ENCODE measurements at places on chromosomes 2 and 18.

DNA sequence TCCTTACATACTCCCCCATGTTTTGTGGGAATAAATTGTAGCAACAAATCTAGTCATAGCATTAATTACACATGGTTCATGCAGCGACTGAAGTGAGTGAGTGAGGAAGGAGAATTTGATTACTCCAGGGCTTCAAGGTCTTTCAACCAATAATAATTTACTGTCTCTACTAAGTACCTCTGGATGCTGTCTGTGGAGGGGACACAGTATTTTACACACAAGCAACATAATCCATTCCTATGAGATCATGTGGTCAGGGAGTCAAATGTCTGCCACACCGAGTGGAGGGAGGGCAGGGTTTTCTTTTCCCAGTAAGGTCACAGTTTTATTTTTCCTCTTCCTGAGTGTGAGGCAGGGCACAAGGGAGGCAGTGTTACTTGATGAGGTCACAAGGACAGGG is 334.7 kb upstream of the CELF4 start:
- DNase-seq, result no peak

DNA sequence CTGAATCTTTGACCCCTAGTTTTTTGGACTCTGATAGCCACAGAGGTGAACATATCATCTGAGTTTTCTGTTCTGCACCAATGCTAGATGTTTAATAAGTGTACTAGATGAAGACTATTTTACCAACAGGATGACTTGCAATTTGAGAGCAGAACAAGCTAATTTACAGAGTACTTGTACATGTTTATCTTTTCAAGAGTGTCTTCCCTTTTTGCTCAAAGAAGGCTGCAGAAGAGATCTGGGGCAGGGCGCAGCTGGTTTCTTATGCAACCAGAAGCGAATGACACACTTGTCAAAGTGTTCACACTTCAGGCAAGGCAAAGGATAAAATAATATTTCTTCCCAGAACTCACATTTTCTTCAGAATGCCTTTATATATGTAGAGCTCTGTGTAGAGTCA is 86.0 kb downstream of the VWA3B start:
- DNase-seq, result no peak

- DNase-seq, result no peak
Measured at GRCh38 chr18:7358989-7359726, 128.3 kb downstream of the LRRC30 start.

DNA sequence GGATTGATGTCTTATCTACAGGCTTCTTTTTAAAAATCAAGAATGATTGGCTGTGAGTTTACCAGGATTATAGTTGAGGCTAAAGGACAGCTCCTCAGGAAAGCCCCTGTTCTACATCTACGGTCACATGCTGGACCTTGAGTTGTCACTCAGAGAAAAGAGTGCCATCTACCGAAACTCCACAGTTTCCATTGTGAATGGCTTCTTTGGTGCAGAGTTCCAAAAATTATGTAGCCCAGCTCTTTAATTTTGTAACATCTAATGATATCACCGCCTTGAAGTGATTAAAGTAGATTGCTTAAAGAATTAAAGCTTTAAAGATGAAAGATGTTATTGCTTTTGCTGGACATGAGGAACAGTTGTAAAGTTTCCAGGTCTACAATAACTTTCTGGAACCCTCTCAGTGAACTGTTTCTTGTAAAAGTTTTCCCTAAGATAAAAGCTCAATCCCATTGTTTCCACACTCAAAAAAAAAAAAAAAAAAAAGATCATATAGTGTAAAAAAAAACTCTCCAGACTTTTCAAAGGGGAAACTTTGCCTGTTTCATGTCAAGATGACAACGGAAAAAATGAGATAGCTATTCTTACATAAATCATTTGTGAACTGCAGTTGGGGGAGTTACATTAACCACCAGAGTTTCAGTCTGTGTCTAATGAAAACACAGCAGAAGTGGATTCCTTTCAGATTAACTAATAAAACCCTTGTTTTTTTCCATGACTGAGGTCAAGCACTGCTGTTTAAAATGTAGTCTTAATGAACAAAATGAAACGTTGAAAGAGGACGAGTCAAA is 4.3 kb downstream of the COL3A1 start:
- DNase-seq, result no peak

DNA sequence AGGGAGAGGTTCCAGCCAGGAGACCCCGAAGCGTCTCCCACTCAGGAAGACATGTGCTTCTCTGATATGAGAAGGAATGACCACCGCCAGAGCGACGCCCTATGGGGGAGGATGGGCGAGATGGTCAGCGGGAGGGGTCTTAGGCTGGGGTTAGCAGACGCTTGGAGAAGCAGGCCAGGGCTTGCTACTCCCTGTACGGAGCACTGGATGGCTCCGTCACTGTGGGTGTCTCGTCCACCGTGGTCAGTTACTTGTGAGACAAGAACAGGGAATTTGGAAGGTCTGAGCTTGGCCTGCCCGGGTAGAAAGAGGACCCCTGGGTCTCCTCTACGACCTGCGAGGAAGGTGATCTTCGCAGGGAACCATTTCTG is 39.8 kb downstream of the TMEM18 start:
- DNase-seq, result no peak

DNA sequence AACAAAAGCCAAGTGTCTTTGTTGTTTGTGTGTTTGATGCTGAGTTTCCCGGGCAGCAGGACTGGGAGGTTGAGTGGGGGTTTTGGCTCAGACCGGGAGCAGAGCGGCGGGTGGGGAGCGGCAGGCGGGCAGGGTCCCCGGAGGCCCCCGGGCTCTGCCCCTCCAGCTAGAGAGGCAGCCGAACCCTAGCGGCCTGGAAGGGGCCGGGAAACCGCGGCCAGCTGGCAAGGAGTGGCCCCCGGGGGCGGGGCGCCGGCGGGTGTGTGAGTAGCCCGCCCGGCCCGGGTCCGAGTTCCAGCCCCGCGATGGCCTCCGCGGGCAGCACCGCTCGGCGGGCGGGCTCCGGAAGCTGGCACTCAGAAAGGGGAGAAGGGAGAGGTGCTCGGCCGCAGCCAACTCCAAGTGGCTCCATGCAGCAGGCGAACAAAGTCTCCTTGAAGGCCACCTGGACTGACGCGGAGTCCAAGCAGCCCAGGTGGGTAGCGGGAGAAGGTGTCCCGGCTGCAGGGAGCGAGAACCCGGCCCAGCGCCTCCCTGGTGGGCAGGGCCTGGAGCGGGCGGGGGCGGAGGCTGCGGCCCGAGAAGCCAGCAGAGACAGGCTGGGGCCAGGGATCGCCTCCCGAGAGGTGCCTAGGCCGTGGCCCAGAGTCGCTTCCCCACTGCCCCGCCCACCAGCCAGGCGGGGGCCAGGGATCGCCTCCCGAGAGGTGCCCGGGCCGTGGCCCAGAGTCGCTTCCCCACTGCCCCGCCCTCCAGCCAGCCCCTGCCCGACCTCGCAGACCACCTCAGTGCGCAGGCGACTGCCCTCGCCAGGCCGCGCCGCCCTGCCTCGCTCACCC is at the start of gene ANKRD53:
Gene ANKRD53 (plus strand): TSS at position 290 of the 839 bp plus-strand sequence. CDS start 16 bp downstream, at position 306.
- DNase-seq, result no peak

DNA sequence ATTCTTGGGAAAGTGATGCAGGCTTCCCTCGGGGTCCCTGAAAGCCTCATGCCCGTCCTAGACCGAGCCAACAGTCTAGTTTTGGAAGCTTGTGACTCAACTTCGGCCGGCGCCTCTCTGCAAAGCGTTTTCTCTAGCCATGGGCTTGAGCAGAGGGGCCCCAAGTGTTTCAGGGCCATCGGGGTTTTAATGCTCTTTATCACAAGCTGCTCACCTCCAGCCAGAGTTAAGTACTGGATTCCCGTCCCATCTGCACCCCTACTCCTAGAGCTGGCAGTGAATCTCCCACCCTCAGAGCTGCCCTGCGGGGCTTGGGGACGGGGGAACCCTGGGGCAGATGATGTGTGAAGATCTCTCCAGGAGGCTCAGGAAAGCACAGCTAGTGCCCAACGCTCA is 7.3 kb downstream of the RAX start:
- DNase-seq, result no peak

DNA sequence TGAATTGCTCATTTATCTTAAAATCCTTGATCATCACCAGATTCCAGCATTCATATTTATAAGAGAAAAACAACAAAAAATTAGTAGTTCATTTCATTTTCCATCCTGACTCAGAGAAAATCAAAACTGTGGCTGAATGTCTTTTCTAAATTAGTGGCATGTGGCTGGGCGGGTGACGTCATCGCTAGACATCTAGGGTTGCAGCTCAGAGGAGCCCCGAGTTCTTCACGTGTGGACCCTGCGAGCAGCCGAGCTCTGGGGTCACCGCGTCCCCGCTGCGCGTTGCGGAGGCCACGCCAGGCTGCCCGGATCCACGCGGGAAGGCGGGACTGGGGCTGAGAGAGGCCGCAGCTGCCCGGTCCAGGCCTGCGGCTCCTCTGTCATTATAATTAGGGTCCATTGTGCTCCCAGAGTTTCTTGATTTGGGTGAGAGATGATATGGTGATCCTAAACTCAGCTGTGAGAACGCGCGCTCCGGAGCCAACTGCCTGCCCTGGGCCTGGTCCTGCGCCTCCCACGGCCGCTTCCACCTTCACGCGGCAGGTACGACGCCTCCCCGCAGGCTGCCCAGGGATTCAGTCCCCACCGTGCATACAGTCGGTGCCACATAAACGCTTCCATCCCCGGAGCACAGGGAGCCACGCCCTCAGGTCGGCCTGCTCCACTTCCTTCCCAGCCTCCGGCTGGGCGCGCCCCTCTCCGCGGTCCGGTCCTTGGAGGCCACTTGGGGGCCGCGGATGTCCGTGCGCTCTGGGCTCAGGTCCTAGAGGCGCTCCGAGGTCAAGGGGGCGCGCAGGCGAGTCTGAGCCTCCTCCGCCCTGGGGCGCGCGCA is 56.5 kb downstream of the TMEM18 start:
- no peak for DNase-seq

DNA sequence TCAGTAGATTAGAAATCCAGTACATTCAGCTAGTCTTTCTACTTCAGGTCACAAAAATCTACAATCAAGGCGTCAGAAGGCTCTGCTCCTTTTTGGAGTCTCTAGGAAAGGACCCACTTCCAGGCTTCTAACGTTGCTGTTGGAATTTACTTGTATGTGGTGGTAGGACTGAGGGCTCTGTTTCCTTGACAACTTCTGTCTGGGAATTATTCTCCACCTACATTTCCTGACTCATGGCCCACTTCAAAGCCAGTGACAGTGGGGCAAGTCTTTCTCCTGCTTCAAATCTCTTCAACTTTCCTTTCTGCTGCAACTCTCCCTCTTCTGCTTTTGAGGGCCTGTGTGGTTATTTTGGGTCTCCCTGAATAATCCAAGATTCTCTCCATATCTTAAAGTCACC is 10.4 kb upstream of the TMX3 start:
- DNase-seq, result no peak

- no peak for DNase-seq
Measured at GRCh38 chr2:223952280-223952968, 4.8 kb upstream of the MRPL44 start.

DNA sequence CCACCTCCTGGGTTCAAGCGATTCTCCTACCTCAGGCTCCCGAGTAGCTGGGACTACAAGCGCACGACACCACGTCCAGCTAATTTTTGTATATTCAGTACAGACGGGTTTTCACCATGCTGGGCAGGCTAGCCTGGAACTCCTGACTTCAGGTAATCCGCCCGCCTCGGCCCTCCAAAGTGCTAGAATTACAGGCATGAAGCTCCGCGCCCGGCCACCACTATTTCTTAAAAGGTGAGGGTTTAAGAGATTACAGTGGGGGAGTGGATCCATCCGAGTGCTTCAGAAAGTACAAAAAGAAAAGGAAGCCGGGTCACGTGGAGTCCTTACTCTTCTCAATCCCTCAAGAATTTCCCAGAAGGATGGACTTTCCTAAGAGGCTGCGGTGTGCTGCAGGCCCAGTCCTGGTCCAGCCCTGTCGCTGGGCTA is 146.9 kb downstream of the ANKRD44 start:
- no peak for DNase-seq

- DNase-seq, result no peak
Measured at GRCh38 chr18:74291472-74291770, 342 bp downstream of the CYB5A start.

GRCh38 chr2:141497272-141497671 is 633.5 kb downstream of the LRP1B start:
- no peak for DNase-seq

DNA sequence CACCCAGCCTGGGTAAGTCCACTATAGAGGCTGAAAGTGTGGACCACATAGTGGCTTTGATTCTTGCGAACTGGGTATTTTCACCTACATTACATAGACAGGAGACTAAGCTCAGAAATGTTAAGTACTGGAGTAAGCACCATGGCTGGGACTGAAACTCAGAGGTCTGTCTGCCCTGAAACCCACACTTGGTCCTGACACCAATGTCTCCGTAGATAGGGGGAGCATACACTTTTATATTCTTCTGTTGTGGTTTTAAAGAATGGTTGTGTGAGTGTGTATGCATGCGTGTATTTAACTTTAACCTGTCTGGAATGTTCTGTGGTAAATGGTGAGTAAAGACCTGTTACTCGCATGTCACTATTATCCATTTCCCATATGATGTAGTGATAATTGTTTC is 10.3 kb upstream of the NPPC start:
- DNase-seq, result no peak

DNA sequence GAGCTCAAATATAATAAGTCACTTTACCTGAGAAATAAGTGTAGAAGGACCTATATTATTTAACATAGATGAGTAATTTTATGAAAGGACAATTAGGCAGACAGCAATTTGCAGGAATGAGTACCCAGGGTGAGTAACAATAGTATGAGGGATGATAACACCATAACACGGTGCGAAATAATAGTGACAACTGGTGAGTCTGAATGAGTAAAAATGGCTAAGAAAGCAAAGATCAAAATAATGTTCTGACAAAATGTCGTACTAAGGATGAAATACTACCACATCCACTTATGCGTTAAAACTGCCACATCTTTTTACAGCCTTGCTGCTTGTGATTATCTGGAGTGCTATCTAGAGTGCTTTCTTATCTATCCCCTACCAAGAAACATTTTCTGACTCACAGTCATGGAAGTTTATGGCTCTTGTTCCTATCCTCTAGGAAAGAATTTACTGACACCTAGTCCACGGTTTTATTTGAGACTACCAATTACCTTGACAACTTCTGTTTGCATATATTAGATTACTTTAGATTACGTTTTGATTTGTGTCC is 929.7 kb downstream of the LRP1B start:
- no peak for DNase-seq

- no peak for DNase-seq
Measured at GRCh38 chr2:164599954-164600589, 21.2 kb downstream of the GRB14 start.

DNA sequence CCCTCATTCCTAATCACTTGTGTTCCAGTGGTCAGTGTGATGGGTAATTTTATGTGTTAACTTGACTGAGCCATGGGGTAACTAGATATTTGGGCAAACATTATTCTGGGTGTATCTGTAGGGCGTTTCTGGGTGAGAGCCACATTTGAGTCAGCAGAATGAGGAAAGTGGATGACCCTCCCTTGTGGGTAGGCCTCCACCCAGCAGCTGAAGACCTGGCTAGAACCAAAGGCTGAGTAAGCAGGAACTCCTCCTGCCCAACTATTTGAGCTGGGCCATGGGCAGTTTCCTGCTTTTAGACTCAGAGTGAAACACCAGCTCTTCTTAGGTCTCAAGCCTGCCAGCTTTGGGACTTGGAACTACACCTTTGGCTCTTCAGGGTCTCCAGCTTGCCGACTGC is 141.8 kb downstream of the ACKR3 start:
- DNase-seq, result no peak
